Psoas muscle (tissue), 8 donors: ENCODE measurements at places on chromosomes 2 and 18.

GRCh38 chr2:71675296-71675695 lies 221.9 kb downstream of the DYSF start:
- DNase-seq: peak; percentile 36

GRCh38 chr2:190365499-190366204 lies 22.3 kb downstream of the INPP1 start:
- no peak for DNase-seq

- DNase-seq: no peak
Observed at GRCh38 chr18:321865-322467, 54.1 kb upstream of the THOC1 start.

DNA sequence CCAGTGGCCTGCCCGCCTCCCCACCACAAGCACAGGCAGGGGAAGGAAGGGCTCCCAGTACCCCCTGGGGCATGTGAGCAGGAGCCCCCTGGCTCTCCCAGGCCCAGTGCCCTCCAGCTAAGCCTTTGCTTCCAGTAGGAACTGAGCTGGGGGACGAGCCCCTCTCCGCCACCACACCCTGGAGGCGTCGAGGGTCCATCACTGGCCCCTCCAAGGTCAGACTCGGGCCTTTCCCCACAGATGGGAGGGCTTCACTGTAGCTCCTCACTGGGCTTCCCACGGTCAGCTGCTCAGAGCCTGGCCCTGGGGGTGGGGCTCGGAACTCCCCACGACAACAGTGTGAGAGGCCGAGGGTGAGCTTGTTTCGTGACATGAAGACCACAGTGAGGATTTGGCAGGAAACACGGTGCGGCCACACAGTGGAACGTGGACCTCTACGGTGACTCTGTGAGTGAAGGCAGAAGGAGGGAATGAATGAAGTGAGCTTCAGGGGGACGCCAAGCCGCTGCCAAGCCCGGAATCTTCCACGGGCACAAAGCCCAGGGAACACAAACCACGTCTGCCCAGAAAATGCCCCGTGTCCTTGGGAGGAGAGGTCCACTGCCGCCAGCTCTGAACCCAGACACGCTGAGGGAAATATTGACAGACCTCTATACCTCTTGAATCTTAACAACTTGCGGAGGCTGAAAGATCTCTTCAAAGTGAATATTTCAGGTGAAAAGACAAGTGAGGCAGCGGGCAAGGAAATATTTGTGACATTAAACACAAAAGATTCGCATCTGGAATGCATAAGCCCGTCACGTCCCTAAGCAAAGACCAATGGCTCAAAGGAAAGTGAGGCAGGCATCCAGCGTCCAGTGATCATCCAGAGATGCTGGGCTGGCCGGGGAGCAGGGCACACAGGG lies 144.8 kb upstream of the GPC1 start:
- no peak for DNase-seq

GRCh38 chr2:85611217-85611704 lies 605 bp downstream of the C2orf68 start:
- DNase-seq: no peak

GRCh38 chr2:97752342-97753334 lies 39.3 kb downstream of the ZAP70 start:
- no peak for DNase-seq

- DNase-seq: no peak
Observed at GRCh38 chr2:133568172-133568571, at the start of gene NCKAP5. NCKAP5 (minus strand) TSS chr2:133568463; CDS start chr2:133517526, 50,937 bp downstream.
